Vagina (tissue), 2 donors: ENCODE measurements at places on chromosomes 12 and 14.

- DNase-seq, result no peak
These were observed 165.1 kb downstream of the SLC38A4 start for GRCh38 chr12:46660719-46661109.

DNA sequence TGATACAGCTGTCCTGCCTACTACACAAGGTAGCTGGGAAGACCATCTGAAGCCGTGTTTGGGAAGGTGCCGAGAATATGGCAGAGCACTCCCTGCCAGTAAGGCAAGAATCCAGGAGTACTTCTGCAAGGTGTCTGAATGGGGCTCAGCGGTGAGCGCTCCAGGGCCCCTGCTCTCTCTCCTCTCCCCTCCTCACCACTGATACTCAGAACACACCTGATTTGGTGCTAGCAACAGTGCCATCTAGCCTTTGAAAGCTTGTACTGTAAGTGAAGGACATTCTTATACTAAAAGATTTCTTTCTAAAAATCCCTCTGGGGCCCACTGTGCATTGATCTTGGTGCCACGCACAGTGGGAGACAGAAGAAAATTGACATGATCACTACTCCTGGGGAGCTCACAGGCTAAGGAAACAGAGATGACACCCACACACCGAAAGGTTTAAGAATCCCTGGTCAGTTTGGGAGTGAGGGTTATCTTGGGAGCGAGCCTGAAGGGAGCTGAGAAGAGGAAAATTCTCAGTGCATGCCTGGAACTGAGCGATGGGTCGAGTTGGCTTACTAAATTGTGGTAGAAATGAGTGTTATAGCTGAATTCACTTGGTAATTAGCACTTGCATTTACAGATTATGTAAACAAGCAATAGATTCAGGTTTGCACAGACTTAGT is 216.9 kb downstream of the NTF3 start:
- DNase-seq, result no peak

- no peak for DNase-seq
These were observed 52.6 kb upstream of the STRN3 start for GRCh38 chr14:31078766-31079165.

DNA sequence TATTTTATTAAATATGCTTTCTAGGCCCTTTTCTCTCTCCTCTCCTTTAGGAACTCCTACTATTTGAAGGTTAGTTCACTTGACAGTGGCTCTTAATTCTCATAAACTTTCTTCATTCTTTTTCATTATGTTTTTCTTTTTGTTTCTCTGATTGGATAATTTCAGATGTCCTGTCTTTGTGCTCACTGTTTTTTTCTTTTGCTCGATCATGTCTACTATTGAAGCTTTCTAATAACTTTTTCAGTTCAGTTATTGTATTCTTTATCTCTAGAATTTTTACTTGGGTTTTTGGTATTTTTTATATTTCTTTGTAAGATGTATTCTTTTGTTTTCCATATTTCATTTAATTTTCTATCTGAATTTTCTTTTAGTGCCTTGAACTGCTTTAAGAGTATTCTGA is 215.0 kb downstream of the PLCZ1 start:
- no peak for DNase-seq

GRCh38 chr12:116990971-116991966 is 80.5 kb downstream of the FBXW8 start:
- no peak for DNase-seq

DNA sequence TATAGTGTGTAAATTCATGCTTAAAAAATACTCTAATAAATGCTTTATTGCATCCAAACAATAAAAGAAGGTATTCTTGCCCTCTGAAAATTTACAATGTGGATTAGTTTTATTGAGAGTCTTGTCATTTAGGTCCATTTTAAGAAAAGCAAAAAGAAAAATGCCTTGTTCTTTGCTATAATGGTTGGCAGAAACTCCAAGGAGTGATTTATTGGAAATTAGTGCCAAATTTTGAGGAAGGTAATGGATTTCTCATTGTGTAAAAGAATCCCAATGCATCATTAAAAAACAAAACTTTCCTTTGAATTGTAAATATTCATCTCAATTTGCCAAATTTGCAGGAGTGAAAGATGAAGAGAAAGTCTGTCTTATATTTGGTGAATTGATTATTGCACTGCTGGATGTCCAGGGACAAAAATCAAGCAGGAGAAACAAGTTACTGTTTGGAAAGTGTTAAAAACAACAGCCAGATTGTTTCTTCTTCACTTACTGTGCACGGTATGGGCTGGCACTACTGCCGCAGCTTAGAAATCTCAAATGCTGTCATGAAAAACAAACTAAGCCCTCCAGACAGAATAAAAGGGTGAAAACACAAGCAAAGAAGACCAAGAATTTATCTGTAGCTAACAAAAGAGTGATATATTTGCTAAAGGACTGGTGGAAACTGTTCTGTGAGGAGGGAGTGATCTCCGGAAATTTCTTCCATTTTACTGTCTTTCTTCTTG is 511.7 kb downstream of the TMTC2 start:
- DNase-seq, result no peak

GRCh38 chr14:33812601-33813000 is 138.3 kb downstream of the EGLN3 start:
- no peak for DNase-seq

DNA sequence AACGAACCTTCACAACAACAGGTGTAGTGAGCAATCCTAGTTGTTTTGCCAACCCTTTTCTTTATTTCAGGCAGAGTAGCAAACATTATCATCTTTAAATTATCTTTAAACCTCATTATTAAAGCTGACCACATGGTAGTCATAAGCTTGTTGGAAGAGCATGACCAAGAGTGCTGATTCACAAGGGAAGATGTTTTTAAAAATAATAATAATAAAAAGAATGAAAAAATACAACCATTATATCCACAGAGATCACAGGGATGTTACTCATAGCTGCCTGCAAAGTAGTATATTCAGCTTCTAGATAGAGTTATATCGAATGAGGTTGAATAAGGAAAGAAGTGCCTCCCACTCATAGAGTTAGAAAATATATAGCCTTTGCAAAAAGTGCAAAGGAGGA is 101.0 kb upstream of the FLRT2 start:
- DNase-seq, result no peak

DNA sequence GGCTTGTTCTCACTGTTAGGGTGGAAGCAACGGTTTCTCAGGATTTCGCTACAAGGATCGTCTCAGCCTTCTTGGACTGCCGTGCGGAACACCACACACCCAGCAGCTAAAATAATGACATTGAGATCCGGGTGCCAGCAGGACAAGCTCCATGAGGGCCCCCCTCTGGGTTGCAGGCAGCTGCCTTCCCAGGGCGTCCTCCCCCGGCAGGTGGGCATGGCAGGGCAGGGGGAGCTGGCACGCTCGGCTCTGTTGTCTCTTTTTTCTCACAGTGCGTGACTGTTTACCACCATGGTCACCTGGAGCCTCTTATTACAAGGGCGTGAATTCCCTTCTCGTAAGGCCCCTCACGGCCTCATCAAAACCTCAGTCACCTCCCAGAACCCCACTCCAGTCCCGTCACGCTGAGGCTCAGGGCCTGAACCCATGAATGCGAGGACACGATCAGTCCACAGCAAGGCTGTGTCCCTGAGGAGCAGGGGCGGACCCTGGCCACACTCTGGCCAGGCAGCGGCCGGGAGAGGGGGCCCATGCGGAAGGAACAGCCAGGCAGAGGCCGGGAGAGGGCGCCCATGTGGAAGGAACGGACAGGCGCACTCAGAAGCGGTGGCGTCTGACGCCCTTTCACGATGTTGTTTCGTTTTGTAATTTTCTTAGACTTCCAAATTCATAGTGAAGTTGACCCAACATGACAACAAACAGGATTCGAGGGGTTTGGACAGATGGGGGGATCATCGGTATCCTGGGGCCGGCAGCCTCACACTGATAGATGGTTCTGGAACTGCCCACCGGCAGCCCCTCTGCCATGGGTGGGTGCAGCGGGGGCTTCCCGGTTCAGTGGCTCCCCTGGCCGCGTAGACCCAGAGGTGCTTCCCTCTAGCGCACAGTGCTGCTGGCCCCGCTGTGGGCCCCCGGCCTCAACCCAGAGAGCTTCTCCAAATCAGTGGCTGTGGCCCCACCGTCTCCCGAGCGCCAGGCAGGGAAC is 10.0 kb downstream of the LRCOL1 start:
- DNase-seq, result no peak

DNA sequence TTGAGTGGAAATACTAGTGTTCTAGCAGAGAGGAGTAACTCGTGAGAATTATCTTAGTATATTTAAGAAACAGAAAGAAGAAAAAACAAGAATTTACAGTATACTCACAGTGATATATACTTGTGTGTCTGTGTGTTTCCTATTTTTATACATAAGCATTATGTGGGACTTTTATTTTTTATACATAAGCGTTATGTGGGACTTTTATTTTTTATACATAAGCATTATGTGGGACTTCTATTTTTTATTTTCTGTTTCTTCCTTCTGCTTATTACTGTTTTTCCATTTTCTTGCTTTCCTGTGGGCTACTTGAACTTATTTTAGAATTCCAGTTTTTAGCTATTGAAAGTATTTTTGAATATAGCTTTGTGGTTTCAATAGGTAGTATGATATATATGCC is 6.9 kb upstream of the ZNF140 start:
- DNase-seq, result no peak
